Stimulated activated CD8-positive, alpha-beta memory T cell treated with anti-CD3 and anti-CD28 coated beads, Interleukin-15, amount 100 ng/mL, for 24 hours (primary cell): ENCODE measurements at places on chromosomes 4 and X.

GRCh38 chrX:68292471-68292870, 140.8 kb downstream of the OPHN1 start:
- DNase-seq: no peak

- DNase-seq: no peak
Measured at GRCh38 chrX:53563324-53563723, 123.2 kb downstream of the HUWE1 start.

DNA sequence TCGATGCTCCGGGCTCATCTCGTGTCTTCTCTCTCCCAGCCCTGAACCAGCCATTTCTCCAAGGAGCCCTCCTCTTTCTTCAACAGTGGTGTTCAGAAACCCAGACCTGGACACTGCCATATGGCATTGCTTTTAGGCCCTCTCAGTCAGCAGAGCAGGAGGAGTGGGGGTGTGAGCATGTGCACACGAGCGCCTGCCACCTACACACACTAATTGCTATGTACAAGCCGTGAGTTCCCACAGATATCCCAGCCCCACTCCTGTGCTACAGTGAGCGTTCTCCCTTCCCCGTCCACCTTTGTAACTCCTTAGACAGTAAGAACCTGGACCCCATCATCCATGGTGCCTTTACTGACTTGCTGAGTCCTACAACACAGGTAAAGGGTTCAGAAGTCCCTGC, 53.8 kb downstream of the TNIP2 start:
- DNase-seq: no peak

GRCh38 chrX:13064599-13065143, 20.3 kb upstream of the FAM9C start:
- DNase-seq: no peak

DNA sequence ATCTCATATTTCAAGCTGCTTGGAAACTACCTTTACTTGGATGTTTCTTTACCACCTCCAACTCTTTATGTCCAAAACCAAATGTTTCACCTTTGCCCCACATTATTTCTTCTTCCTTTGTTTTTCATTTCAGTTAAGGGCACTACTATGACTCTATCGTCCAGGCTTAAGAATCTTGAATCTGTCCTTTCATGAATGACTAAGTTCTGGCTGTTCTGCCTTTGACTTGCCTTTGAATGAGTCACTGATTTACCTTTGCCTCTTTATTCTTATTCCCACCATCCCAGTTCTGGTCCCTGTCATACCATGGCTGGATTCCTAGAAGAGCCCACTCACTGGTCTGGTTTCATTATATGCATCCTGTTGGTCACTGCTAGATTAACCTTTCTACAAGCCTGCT, 30.6 kb upstream of the PLAC1 start:
- no peak for DNase-seq

DNA sequence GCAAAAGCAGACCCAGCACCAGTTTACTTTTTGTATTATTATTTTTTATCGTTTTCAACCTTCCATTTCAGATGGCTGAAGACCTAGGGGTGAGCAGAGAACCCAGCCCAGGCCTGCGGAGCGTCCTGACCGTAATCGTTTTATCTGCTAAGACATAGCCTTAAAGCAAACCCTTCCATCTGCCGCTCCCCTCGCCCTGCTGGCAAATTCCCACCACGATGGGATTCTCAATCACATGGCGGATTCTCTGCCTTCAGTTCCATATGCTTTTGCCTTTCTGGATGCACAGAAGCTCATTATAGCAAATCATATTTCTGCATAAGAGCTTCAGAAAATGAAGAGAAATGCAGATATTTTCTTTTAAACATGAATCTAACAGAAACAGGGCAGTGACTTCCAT, 18.6 kb upstream of the XG start:
- no peak for DNase-seq

DNA sequence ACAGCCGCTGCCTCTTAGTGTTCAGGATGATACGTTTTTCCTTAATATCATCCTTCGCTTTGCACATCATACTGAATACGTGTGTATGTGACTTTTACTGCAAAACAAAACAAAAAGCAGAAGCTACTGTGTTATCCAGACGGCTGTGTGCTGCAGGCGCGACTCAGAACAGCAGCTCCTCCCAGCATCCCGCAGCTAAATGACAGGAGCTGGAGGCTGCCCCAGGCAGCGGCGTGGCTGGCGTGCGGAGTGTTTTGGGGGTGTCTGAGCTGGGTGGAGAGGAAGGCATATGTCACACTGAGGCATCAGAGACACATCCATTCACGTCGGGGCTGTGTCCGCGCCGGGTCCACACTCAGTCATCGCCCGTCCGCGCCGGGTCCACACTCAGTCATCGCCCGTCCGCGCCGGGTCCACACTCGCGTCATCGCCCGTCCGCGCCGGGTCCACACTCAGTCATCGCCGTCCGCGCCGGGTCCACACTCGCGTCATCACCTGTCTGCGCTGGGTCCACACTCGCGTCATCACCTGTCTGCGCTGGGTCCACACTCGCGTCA, 16.6 kb downstream of the PCGF3 start:
- no peak for DNase-seq

DNA sequence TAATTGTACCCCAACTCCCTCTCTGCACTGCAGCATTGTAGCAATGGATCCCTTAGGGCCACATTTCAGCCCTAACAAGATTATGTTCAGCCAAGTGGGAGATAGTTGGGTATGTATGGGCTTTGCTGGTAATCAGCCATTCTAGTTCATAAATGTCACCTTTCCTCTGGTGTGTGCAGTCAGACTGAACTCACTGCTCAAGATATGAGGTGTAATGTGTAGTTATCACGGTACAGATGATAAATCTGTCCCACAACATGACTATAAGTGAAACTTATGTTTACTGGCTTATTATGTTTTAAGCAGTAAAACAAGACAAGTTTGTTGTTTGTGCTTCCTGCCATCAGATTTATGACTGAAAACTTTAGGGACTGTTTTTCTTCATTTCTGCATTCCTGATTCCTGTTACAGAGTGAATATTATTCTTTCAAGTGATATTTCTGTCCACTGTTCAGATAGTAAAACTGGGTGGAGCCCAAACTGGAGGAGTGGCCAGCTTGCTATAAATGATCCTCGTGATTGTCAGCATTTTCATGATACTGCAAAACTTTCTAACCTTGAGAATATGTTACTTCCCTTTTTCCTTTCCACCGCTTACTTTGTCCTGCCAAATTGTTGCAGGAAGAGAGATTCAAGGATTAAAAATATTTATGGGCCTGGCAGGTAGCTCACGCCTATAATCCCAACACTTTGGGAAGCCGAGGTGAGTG, 44.9 kb downstream of the ANAPC4 start:
- no peak for DNase-seq

DNA sequence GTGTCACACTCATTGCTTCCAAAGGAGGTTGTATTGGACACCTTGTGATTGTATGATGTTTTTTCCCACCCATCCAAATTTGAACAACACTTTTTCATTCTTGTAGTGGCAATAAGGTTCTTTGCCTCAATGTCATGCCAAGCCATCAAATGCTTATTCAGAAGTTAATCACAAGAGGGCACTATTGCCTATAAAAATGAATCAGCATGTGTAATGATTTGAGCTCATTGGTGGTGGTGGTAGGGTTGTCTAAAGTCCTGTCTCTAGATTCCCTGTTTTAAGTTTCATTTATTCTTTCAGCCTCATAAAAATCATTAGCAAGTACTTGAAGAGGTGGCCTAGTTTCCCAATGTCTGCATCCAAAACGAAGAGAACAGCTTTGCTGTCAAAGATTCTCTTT, 37.0 kb downstream of the IRS4 start:
- no peak for DNase-seq

- no peak for DNase-seq
Measured at GRCh38 chrX:41822892-41823291, 98.9 kb downstream of the GPR82 start.

- DNase-seq: no peak
Measured at GRCh38 chr4:152894673-152895072, 41.5 kb upstream of the FHDC1 start.

GRCh38 chr4:114860786-114861185, 252.6 kb downstream of the NDST4 start:
- no peak for DNase-seq

DNA sequence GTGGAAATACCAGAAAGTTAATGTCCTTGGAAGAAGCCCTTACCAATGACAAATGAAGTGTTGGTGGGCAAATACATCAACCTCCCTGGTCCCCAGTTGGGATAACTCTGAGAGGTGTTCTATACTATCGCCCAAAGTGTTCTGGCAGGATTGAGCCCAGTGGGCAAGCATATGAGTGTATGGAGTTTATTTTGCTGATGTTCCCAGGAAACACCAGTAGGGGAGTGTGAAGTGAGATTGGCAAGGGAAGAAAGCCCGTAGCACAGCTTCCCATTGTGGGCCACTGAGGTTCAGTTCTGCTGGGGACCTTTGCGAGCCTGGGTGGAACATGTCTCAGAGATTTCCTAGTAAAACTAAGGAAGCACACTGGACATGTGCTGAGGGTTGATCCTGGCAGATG, 65.1 kb downstream of the ARHGAP6 start:
- no peak for DNase-seq

GRCh38 chr4:183146478-183146877, 47.4 kb downstream of the WWC2 start:
- DNase-seq: no peak

- DNase-seq: no peak
Measured at GRCh38 chr4:155161357-155161756, 47.1 kb upstream of the NPY2R start.

DNA sequence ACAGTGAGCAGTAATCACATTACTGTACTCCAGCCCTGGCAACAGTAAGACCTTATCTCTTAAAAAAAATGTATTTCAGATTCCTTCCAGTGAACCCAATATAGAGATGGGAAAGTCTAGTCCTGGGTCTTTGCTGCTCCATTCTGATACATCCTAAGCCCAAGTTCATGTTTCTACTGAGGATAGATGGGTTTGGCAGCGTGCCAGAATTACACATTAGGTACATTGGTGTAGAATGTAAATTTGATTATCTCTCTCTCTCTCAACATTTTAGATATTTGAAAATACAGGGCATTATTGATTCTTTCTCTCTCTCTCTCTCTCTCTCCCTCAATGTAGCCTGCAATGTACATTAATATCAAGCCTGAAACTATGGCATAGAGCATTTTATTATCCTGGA, 43.5 kb upstream of the ZNF330 start:
- DNase-seq: no peak

GRCh38 chr4:153728151-153728550, 31.7 kb downstream of the RNF175 start:
- no peak for DNase-seq

GRCh38 chr4:181219783-181220416, 1023.3 kb upstream of the TENM3 start:
- no peak for DNase-seq

DNA sequence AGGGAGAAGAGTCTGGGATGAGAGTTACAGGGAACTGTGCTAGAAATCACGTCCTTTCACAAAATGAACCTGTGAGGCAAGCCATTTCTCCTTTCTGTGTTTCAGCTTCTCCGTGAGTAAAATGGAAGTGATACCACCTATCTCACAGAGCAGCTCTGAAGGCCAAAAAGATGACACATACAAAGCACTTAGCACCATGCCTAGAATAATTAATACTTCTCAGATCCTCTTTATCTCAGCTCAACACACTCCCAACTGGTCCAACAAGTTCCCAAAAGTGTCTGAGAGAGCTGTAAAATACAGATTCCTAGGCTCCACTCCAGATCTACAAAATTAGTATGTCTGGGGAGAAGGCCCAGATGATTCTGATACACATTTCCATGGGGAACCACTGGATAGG, 38.3 kb downstream of the LHFPL1 start:
- no peak for DNase-seq

DNA sequence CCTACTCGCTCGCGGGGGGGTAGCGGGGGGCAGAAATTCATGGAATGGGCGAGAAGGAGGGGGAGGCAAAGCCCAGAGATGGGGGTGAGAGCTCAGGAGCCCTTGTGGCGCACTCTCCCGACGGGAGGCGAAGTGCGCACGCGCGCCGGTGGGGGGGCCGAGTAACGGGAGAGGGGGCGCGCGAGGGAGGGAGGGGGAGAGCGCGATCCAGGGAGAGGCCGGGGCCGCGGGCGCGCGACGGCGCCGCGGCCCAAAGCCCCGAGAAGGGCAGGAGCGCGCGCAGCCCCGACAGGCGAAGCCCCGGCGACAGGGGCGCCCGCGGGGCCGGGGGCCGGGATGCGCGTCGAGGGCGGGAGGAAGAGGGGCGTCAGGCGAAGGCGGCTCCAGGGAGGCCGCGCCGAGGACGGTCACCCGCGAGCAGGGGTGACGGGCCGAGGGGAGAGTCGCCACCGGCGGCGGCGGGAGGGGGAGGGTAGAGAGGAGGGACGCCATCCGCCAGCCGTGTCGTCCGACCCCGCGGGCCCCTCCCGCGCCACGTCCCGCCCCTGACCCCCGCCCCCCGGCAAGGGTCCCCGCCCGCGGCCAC, 421 bp downstream of the MECP2 start:
- DNase-seq: peak; percentile 36

GRCh38 chr4:183098019-183098722, 886 bp upstream of the WWC2 start:
- no peak for DNase-seq

DNA sequence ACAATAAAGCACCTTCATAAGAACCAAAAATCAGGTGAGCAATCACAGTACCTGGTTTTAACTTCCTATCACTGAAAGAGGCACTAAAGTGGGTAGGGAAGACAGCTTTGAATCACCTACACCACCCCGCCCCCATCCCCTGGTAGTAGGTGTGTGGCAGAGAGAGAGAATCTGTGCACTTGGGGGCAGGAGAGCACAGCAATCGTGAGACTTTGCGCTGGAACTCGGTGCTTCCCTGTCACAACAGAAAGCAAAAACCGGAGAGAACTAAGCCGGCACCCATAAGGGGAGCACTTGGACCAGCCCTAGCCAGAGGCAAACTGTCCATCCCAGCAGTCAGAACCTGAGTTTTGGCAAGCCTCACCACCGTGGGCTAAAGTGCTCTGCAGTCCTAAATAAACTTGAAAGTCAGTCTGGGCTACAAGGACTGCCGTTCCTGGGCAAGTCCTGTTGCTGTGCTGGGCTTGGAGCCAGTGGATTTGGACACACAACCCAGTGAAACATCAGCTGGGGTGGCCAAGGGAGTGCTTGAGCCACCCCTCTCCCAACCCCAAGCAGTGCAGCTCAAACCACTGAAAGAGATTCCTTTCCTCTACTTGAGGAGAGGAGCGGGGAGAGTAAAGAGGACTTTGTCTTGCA, 32.1 kb downstream of the NDUFB11 start:
- no peak for DNase-seq

DNA sequence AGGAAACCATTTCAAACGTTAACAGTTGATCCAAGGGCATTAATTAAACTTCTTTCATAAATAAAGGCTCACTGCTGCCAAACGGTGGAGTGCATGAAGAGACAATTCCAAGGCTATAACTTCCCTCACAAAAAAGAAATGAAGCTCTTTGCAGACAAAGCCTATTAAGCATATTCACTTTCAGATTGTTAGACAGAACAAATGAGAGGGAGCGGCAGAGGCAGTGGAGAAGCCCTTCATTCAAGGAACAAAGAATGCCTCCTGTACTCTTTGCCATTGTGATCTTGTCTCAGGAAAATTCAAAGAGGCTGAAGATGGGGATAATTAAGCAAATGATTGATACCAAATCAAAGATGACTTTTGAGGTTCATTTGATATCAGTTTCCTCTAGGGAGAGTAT, 370.5 kb upstream of the FAT1 start:
- no peak for DNase-seq
